ENCODE measurements at places on chromosomes 1 and 21.

- DNase-seq: no peak
Measured at GRCh38 chr1:43743206-43743605, 35.9 kb downstream of the ST3GAL3 start.

DNA sequence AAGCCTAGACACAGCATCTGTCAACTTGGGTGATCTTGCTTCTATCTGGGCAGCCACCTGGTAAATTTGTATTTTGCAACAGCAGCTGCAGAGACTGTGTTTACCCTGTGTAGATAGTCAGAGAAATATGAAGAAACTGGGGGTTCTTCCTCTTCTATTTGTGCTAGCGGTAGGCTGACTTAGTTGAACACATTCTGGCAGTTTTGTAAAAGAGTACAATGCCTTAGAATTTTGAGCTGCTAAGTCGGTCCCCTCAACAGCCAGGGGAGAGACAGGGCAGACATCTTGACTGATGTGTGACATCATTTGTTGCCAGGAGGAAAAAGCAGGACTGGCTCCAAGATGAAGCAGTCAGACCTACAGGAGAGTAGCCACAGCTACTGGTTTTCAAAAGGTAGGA is 53.7 kb downstream of the KCNJ6 start:
- DNase-seq: no peak

- no peak for DNase-seq
Measured at GRCh38 chr1:24297852-24298232, 21.3 kb upstream of the GRHL3 start.

DNA sequence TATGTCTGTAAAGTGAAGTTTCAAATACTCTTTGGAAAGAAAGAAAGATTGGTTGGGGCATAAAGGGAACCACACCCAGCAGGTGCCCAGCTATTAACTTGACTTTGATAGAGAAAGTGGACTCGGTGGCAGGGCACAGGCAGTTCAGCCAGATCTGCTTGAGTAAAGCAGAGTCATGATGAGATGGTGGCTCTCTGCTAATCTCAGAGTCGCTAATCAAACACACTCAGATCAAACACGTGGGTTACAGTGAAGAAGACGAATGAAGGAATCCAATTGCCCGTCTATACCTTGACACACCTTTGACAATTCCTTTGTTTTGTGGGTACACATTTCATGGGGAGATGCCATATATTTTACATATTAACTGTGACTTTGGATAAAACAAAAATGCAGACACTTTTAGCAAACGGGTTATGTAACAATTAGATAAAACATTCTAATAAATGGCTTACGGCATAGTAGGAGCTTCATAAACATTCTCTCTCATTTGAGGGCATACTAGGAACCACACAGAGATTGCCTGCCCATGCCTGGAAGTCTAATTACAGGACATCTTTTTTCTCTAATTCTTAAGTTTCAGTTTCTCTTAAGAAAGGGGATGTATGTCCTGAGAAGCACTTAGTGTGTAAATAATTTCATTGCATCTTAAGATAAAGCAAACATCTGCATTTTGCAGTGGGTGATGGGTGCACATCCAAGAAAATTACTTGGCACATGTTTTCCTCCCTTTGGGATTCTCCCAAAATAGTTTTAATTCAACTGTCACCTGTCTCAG is 7.2 kb downstream of the CBR1 start:
- DNase-seq: no peak

DNA sequence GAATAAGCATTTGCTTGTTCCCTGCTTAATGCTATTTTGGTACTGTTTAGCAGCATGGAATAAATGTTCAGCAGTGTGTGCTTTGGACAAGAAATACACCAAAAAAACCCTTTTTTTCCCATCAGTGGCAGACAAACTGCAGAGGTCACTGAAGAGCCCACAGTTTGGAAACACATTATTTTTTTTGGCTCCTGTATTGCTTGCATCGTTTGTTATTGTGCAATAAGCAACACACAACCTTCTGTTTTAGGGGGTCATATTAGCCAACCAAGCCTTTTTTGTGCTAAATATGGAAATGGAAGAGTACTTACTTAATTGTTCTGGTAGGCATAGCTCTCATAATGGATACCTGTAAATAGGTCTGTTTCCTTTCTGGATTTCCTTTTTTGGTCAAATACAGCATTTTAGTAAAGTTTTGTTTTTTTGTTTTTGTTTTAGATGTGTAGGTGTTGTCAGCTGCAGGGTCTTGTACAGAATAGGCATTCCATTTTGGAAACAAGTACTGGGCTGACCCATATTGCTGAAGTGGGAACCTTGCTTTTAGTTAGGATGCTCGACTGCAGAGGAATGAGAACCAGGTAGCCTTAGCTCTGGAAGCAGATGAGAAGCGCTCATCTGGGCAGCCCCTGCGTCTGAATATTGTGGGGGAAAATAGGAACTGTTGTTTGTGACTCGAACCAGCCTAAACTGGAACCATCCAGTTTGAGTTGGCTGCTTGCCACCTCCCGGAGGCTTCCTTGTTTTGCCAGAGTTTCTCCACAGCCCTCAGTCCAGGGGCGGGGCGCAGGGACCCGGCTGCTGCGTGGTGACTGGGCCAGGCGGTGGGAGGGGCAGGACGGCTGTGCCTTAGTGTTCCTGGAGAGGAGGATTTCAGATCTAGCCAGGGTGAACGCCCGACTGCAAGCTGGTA is 38.4 kb downstream of the SPEN start:
- peak; percentile 90 for DNase-seq

GRCh38 chr1:95084317-95085176 is 11.8 kb upstream of the ALG14 start:
- DNase-seq: no peak

DNA sequence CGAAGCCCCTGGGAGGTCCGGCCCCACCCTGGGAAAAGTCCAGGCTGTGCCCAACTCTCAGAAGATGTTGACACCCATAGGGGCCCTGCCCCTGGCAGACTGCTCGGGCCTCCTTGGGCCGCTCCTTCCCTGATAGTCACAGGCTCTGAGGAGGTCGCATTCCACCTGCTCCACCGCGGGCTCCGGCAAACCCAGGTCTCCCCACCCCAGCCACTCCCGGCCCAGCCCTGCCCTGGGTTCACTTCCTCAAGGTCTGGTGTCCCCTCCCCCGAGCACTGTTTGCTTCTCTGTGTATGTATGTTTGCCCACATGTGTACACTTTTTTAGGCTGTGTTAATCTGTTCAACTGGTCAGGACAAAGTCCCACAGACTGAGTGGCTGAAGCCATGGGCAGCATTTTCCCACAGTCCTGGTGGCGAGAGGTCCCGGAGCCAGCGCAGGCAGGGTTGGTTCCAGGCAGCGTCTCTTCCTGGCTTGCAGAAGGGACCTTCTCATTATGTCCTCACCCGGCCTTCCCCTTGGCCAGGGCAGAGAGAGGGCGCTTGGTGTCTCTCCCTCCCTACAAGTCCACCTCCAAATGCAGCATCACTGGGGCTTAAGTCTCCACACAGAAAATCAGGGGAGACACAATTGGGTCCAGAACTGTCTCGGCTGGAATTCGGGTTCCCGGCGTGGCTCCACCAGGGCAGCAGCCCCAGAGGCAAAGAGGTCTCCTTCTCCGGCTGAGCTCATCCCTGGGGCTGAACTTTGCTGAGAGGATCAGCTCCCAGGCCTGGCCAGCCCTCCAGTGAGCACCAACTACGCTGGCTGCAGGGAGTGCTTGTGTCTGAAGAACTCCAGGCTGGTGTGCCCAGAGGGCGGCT is 10.5 kb upstream of the PRXL2B start:
- no peak for DNase-seq

DNA sequence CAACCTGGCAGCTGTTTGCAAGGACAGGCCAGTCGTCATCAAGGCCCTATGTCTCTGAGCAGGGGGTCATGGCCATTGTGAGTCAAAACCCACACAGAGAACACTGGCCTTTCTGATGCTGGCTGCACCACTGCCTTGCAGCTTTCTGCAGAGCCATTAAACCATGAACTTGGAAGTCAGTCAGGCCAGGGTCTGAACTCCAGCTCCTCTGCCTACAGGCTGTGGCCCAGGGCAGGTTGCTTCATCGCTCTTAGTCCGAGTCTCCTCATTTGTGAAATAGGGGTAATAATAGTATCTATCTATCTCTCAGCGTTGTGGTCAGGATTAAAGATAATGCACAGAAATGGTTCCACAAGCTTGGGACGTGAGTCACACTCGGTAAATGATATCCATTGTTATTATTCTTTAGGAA is 35.8 kb upstream of the HIVEP3 start:
- DNase-seq: no peak

DNA sequence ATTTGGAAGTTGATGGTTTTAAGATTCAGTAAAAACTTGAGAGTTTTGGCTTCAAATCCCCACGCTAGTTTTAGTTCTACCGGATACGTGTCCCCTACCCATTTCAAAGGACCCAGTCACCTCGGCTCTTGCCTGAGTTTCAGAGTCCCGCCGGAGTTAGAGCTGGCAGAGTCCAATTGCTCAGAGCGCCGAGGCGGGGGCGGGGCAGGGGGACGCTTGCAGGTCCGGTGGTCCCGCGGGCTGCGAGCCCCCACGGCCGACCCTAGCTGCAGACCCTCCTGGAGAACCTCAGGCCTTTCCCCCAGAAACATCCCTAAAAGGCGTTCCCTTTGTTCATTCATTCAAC is 765 bp upstream of the VPS45 start:
- peak; percentile 52 for DNase-seq

- DNase-seq: no peak
Measured at GRCh38 chr1:65231718-65232330, 77.5 kb upstream of the DNAJC6 start.

DNA sequence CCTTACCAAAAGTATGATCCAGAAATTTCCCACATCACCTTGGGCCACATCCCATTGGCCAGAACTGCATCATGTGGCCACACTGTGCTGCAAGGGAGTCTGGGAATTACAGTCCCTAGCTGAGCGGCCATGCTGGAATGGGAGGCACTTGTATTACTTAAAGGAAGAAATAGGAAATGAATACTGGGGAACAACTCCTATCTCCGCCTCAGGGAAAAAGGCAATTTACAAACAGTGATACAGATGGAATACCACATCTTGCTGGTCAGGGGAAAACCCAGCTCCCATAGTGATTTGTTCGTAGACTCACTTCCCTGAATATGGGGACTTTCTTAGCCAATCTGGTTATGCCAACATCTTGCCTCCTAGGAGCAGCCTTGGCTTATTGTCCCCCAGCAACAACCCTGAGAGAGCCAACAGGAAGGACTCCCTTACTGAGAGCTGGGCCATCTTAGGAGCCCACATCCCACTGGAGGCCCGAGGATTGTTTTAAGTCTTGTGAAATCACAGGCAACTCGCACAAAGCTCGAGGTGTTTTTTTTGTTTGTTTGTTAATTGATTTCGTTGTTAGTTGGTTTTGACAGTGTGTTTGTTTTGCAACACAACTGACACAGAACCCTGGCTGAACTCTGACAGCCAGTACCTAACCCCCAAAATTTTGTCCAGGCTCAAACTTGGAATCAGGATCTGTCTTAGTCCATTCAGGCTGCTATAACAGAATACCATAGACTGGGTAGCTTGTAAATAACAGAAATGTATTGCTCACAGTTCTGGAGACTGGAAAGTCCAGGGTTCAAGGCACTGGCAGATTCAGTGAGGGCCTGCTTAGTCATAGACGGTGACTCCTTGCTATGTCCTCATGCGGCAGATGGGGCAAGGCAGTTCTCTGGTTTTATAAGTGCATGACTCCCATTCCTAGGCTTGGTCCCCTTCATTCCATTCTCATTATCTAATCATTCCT is 14.9 kb downstream of the CDA start:
- no peak for DNase-seq

DNA sequence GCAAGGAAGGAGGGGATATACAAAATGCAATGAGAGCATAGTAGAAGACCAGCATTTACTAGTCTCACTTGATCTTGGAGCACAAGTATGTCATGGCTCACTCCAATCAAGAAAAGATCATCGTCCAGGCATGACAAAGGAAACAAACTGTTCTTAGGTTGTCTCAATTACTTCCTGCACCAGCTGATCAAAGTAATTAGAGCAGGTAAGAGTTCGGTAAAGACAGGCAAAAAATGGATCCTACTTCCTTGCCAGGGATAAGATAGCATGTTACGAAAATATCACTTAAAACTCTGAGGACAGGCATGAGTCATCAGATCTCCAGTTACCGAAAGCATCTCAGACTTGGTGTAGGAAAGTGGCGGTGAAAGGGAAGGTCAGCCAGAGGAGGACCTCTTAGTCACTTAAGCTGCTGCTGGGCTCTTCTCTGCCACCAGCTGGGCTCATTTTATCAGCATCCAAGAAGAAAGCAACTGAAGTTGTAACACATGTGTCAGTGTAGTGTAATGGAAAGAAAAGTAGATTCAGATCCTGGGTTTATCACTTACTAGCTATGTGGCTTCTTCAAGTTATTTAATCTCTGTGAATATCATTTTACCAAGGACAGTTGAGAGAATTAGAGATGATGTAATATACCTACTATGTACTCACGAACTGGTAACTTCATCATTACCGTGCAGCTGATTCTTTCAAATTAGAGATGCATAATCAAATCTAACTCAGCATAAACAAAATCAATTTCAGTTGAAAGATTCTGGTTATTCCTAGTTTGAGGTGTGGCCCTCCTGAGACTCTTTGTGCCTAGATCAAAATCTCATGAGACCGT is 46.8 kb downstream of the XCL1 start:
- no peak for DNase-seq

DNA sequence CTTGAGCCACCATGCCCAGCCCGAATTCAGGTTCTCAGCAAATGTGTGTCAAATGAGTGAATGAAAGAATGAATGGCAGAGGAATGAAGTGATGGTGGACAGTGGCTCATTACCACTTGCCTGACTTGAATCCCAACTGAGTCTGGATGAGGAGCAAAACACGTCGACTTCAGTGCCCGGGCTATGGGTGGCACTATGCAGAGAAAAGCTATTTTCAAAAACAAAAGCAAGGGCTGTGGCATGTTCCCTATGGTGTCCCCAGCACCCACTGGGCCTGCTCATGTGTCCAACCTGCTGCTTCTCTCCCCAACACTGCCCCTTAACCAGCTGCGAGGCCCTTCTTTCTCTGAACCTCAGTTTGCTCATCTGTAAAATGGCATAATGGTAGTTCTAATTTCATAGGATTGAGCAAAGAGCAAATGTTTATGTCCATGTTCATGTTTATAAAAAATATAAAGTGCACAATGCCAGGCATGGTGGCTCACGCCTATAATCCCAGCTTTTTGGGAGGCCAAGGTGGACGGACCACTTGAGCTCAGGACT is 4.3 kb upstream of the MAD2L2 start:
- no peak for DNase-seq

- DNase-seq: no peak
Measured at GRCh38 chr21:36079010-36079649, 9.3 kb downstream of the CBR1 start.

DNA sequence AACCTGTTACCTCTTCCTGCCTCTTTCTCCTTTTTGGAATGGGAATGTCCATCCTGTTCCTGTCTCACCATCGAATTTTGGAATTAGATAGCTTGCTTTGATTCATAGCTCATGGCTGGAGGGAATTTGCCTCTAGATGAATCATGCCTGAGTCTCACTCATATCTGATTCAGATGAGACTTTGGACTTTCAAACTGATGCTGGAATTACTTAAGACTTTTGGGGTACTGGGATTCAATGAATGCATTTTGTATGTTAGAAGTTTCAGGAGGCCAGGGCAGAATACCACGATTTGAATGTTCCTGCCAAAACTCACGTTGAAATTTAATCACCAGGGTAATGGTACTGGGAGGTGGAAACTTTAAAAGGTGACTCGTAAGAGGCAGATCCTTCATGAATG is 132.4 kb downstream of the DSCAM start:
- DNase-seq: no peak

All from nucleus accumbens (tissue), 56 donors.